ENCODE measurements at places on chromosomes 7 and 10.
A peak's percentile ranks its signal among the peaks of the same experiment; 100 is the strongest.

GRCh38 chr7:107922886-107923285 is 31.9 kb downstream of the DLD start:
- no peak for DNase-seq

DNA sequence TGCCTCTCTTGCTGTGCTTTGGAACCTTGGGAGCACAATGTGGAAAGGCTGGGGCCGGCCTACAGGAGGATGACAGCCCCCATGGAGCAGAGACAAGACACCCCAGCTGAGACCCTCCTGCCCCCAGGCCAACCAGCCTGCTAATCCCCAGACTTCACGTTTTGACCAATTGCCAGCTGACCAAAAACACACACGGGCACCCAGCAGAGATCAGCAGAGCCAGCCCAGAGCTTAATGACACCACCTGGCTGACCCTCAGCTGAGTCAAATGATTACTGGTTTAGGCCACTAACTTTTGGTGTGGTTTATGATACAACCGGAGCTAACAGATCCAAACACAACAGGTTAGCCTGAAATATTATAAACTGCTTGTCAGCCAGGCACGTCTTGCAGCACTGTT is 111.2 kb upstream of the KIF5B start:
- no peak for DNase-seq

- DNase-seq, result no peak
Measured at GRCh38 chr10:87767253-87767652, 50.8 kb downstream of the ATAD1 start.

GRCh38 chr10:109618748-109619147 is 304.6 kb downstream of the XPNPEP1 start:
- DNase-seq, result no peak

GRCh38 chr10:43942096-43942850 is 293.6 kb upstream of the ZNF32 start:
- no peak for DNase-seq

DNA sequence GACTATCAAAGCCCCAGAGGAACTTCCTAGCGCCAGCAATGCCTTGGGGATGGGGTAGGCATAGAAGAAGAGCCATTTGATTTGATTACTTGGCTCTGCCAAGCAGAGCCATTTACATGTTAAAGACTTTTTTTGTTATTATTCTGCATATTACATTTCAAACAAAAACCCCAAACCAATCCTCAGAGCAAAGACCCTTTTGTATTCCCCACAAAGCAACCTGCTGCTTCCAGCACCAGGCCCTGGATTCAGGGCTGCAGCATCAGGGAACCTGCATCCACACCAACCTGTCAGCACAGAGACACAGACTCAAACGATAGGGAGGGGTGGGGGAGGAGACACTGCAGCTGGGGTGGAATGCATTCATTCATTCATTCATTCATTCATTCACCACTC is 73.2 kb downstream of the GRID1 start:
- no peak for DNase-seq

- DNase-seq, result no peak
Measured at GRCh38 chr10:133347710-133348517, 741 bp downstream of the PRAP1 start.

DNA sequence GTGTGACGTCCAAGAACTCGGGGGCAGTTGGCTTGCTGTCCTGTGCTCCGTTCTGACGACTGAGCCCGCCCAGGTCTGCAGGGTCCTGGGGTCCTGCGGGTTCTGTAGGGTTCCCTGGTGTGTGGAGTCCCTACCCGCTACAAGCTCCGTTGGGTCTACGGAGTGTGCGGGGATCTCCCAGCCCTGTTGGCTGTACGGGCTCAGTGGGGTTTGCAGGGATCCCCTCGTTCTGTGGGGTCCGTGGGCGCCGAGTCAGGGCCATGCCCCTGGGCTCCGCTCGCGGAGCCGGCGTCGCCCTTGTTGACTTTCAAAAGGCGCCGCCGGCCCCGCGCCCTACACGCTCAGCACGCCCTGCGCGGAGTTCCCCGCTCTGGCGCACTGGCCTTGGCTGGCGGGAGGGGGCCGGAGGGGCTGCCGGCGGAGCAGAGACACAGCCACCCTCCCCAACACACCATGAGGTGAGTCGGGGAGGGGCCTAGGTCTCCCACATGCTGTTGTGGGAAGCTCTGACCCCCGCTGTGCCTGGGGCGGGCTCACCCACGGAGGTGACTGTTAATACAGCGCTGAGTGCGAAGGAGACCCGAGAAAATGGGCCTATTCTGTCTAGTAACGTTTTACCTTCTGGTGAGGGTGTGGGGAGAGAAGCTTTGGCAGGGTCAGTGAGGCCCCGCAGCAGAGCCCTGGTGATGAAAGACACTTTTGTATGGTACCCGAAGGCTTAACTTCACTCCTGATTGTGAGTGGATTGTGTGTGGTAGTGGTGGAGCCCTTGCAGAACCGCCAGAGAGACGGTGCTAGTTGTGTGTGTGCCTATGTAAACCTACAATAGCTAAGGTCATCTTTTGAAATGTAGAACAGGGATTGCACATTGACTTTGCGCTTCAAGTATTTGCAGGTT is 8.1 kb downstream of the TASOR2 start:
- peak; percentile 45 for DNase-seq
